ENCODE measurements at places on chromosomes 5 and 9.

GRCh38 chr9:112041536-112042243 is 133.4 kb downstream of the SUSD1 start:
- DNase-seq: no peak

- peak; percentile 73 for DNase-seq
These were observed 34.7 kb downstream of the SHOC1 start for GRCh38 chr9:111759762-111760639.

DNA sequence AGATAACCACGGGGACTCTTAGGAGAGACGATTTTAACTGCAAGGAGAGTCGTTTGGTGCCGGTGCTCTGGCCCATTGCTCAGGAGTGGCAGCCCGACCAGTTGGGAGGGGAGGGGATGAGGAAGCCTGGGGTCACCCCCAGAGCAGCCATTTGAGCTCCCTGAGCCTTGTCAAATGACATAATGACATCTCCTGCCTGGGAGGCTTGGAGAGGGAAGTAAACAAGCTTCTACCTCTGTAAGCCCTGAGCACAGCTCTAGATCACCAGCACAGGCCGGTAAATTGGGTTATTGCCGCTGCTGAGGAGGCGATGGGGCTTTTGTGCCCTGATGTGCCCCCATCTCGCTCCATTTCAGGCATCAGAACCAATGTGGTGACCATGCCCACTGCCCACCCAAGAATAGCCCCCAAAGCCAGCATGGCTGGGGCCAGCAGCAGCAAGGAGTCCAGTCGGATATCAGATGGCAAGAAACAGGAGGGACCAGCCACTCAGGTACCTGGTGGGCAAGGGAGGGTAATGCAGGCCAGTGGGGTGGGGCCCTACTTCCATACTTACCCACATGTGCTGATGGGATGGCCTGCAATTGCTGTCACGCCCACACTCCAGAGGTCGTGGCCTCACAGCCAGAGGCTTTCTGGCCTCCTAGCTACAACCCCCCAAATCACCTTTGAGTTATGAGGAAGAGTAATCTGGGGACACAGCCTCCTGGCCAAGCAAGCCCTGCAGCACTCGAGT is 23.0 kb downstream of the CD74 start:
- no peak for DNase-seq

DNA sequence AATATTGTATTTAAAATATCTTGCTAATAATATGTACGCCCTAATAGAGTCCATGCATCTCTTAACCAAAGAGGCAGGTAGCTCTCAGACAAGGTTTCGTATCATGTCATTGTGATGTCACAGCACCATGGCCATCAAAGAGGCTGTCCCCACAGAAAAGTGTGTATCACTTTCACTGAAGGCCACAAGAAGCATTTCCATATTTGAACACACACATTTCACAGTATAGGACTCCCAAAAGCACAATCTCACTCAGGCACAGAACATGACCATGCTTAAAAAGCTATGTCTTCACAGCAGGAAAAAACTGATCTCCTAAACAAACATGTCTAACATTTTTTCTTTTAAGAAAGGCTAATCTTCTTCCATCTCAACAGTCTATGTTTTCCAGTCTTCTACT is 133.8 kb downstream of the DENND1A start:
- no peak for DNase-seq
